ENCODE measurements at places on chromosomes 7 and 10.
A peak's percentile ranks its signal among the peaks of the same experiment; 100 is the strongest.

GRCh38 chr7:31192986-31193385 lies 140.9 kb downstream of the ADCYAP1R1 start:
- peak; percentile 31 for DNase-seq

DNA sequence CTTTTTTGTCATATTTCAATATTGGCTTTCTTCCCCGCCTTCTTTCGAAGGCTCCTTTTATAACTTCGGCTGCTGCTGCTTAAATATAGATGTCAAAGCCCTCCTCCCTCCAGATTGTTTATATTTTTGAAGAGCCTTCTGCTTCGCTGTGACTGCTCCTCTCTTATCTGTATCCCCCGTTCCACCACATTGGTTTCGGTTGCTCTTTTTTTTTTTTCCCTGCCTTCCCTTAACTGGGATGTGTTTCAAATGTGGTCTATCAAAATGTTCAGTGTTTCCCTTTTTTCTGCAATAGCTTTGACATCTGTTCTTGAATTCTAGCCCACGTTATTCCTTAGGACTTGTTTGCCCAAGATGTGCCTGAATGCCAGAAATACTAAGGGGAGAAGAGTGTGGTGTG lies 96.4 kb downstream of the CUX1 start:
- DNase-seq = no peak

DNA sequence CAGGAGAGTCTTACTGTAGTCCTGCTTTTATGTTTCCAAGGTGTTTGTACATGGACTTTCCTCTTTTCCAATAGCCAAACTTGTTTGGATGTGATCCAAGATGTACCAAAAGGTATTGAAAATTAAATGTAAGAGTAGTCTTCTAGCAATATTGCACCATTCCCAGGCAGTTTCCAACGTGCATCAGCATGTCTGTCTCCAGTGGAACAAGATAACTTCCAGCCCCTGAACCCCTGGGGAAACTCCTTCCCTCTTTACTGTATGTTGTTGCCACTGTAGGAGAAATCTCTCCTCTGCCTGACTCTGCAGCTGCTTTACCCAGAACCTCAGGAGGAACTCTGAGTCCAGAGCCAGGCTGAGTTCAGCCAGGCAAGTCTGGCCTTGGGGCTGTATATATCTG lies 18.5 kb downstream of the ARMC10 start:
- no peak for DNase-seq

GRCh38 chr7:51175316-51175991 lies 141.2 kb downstream of the COBL start:
- DNase-seq = no peak

GRCh38 chr10:29883231-29883630 lies 176.2 kb downstream of the JCAD start:
- no peak for DNase-seq

GRCh38 chr10:44995914-44996669 lies 4.6 kb upstream of the ZNF22 start:
- DNase-seq = no peak

DNA sequence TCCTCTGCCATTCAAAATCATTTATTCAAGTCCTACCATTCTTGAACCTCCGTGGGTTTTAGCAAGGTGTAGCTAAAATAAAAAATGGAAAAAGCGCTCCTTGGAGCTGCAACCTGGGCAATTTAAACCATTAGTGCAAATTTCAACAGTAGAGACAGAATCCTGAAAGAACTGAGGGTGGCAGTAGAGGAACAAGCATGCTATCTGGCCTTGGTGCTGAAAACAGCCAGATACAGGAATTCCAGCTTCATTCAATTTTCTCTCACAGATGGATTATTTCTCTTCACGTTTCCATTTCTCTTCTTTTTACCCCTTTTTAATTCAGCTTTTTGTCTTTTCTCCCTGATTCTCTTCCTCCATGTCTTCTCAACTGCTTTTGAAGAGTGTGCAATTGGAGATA lies 77.7 kb downstream of the OTUD1 start:
- no peak for DNase-seq

DNA sequence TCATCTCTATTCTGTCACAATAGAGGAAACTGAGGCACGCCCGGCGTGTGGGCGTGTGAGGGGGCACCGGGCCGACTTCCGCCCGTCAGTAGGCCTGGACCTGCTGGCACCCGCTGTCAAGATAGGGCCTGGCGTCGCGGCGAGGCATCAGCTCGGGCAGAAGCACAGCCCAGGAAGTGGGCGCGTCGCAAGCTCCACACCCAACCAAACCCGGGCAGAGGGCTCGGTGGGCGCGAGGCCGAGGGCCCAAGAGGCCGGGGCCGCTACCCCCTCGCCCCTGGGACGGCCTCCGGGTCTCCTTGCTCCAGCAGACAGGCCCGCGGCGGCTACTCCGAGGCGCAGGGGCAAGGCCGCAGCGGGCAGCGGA lies 91.2 kb downstream of the SPAG6 start:
- peak; percentile 51 for DNase-seq

DNA sequence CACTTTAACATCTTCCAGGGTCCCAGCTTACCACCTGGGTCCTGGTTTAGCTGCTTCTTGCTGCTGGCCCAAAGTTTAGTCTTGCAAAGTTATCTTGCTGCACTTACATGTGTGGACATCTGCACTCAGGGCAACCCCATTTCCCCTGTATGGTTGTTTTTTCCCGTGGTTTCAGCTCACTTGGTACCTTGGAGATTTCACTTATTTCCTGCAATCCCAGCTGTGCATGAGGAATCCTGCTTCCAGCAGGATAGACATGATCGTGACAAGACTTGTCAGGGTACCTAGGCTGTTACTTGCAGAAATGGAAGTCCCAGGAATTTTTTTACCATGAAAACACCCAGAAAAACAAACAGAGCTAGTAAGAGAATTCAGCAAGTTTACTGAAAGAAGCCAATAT lies 95.9 kb upstream of the LEP start:
- no peak for DNase-seq

GRCh38 chr10:121466424-121466823 lies 131.8 kb downstream of the FGFR2 start:
- no peak for DNase-seq

DNA sequence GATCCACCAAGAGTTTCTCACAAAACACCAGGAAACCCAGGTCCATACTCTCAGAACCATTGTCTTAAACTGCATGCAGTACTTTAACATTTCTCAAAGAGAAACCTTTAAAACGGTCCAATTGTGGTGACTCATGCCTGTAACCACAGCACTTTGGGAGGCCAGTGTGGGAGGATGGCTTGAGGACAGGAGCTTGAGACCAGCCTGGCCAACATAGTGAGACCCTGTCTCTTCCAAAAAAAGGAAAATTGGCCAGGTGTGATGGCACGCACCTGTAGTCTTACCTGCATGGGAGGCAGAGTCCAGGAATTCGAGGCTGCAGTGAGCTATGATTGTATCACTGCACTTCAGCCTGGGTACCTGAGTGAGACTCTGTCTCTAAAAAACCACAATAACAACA lies 97.5 kb upstream of the OIT3 start:
- DNase-seq = no peak

DNA sequence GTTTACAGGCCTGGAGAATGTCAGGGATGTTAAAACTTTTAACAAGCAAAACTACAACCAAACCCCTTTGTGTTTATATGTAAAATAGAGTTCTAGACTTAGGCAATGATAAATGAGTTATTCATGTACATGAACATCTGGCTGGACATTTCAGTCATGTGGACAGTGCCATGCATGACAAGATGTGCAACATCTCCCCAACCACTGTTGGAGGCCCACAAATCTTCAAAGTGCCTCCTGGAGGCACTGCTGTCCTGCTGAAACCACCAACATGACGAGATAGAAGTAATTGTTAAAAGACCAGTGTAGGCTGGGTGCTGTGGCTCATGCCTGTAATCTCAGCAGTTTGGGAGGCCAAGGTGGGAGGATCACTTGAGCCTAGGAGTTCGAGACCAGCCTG lies 18.4 kb downstream of the PPIA start:
- DNase-seq = no peak

DNA sequence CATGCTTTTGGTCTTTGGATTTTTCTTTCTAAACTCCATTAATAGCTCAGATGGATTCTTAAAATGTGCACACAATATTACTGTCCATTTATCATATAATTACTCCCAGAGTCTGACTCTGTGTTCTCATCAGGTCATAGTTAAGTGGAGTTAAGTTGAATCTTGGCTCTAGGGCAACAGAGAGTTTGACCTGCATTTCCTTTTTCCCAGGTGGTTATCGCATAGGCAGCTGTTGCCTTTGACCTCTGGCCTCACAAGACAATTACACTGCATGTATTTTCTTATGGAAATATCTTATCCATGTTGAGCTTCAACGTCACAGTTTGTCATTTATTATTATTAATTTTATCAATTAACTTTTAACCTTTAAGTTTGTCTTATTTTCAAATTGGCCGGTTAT lies 237.5 kb upstream of the HGF start:
- no peak for DNase-seq
